ENCODE measurements at places on chromosomes 12 and 14. TPM values are rescaled to one million over a fixed set of nuclear protein-coding genes. Genes with fewer than 3 reads are reported as not detected.

DNA sequence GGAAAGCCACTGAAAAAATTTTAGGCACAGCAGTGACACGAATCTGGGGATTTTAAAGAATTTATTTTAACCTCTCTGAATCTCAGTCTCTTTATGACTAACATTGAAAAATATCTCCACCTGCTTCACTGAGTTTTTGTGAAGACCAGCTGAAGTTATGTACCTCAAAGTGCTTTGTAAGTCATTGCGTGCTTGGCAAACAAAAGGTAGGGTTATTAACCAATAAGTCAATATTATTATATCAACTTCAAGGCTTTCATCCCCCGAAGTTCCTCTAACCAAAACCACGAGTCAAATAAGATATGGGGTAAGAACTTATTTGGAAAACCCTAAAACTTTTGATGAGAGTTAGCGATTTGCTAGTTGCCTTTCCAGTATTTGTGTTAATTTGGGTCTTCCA, 62.3 kb downstream of the HSPB8 start:
- no peak for DNase-seq

DNA sequence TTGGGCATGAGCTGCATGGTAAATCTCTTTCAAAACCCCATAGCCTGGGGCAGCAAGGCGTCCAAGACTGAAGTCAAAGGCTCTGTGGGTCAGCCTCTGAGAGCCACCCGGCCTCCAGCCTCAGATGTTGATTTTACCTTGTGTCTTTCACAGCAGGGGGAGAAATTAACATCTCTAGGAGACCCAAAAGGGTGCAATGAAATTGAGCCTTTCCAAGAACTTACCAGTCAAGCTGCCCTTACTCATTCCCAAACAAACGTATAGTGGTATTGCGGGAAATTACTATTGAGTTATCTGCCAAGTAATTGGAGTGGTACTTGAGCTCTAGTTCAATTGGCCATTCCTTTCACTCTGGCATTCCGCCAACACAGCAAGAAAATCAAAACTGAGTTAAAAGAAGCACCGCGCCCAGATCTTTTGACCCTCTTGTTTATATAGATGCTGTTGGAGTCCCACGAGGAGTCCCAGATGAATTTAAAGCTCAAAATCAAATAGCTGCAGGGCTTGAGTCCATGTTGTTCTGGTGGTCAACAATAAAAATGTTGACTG, 380.7 kb upstream of the SYT1 start:
- DNase-seq, result no peak

DNA sequence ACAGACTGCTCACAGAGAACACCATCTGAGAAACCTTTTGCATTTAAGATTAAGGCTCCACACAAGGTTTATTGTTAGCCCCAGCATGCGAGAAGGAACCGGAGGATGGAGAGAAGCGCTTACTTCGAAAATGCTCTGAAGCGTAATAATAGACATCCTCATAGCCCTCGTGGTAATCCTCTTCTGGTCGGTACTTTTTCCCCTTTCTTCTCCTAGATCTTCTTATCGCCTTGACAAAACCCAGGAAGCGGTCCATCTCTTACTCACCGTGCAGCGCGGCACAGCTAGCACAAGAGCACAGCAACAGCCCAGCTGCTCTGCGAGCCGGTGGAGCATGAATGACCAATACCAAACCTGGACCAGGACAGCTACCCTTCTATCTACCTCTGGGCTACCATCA, 125.1 kb upstream of the GRIP1 start:
- DNase-seq, result no peak

- DNase-seq, result no peak
Measured at GRCh38 chr12:5407034-5407856, 24.7 kb upstream of the NTF3 start.

DNA sequence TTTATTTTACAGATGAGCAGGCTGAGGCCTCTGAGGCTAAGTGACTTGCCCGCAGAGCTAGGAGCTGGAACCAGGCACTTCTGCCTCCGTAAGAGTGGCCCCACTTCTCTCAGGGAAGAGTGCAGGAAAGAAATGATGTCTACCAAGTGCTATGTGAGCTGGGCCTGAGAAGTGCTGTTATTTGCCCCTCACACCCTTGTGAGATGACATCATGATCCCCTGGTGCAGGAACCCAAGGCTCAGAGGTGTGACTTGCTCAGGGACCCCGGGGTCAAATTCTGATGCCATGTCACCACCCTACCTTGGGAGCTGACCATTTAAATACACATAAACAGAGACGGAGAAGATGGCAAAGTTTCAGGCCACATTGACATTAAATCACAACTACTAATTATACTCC, 63.7 kb upstream of the DDX11 start:
- no peak for DNase-seq

DNA sequence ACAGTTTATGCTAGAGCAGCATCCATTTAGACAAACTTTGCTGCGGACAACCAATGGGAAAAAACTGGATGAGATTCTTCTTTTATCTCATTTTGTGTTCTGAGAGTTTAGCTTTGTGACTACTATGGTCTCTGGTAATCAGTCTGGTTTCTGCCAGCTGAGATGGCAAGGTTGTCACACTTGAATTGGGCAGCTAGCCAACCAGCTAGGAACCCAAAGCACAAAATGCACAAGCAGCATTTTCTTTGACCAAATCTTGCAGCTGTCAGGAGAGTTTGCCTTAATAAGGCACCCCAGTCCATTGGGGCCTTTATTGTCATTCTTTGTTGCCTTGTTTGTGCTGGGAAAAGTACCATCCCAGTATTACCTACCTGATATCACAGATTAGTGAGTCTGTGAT, 34.0 kb upstream of the ETV6 start:
- no peak for DNase-seq

GRCh38 chr14:53190938-53191337, 37.8 kb upstream of the DDHD1 start:
- DNase-seq, result no peak

- DNase-seq, result no peak
Measured at GRCh38 chr14:101186992-101187815, 283.7 kb upstream of the RTL1 start.

DNA sequence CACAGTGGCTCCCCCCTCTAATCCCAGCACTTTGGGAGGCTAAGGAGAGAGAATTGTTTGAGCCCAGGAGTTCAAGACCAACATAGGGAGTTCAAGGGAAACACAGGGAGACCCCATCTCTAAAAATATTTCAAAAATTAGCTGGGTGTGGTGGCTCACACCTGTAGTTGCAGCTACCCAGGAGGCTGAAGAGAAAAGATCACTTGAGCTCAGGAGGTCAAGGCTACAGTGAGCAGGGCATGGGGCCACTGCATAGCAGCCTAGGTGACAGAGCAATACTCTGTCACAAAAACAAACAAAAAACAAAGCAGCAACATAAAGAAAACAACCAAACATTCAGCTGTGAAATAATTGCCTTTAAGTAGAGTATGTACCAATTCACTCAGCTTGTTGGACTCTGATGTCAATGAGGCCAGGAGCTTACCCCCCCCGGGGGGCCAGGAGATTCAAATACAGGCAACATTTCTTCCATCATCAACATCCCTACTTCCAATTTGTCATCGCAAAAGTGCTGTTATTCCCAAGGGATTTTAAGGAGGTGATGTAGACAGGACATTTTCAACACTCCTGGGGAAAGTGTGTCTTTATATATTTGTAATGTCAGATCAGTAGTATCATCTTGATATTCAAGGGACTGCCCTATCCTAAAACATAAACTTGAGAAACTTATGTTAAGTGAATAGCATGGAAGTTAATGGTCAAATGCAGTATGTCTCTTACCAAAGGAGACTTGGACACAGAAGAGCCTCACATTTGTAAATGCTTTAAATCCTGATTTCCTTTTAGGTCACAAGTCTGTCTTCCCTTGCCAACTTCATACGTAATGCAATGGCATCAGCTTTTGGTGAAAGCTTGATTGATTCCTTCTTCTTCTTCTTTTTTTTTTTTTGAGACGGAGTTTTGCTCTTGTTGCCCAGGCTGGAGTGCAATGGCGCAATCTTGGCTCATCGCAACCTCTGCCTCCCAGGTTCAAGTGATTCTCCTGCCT, 40.6 kb upstream of the AEBP2 start:
- DNase-seq, result no peak

DNA sequence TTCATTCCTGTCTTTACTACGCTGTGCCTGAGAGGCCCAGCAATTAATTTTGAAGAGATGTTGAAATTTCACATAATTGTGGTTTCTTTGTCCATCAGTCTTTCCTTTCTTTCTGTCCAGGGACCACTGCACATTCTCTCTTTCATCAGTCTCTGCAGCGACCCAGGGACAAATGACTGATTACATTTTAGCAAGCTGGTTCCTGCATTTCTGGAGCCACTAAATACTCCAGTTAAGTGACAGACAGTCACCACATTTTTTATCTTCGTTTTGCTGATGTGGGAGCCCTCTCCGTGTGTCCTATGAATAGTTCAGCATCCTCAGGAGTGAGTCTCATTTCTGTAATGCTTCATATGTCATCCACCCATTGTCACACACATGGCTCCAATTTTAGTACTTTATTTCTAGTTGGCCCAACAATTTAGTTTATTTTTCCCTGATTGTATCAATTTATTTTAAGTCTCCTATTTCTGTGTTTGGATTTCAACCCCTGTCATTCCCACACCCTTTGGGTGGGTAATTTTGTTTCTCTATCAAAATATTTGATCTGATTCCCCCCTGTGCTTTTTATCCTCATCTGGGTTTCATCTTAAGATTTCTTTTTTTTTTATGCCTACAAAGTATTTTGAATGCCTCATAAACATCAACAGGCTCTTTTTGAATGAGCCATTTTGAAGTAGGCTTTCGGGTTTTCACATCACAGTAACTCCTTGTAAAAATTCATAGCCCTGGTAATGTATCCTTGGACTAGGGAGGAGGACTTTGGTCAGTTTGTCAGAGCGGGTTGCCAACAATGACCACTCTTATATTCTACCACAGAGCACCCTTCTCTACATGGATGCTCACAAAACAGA, 1196.5 kb downstream of the GALC start:
- no peak for DNase-seq

GRCh38 chr12:26878661-26879119, 45.7 kb upstream of the ITPR2 start:
- no peak for DNase-seq

GRCh38 chr14:68369281-68370056, 423.4 kb downstream of the ZFP36L1 start:
- DNase-seq, result no peak

- no peak for DNase-seq
Measured at GRCh38 chr12:76220980-76221379, 127.2 kb downstream of the BBS10 start.

GRCh38 chr14:104254735-104255400, 116.5 kb downstream of the KIF26A start:
- no peak for DNase-seq

- no peak for DNase-seq
Measured at GRCh38 chr12:85835426-85836196, 598 bp downstream of the RASSF9 start.

DNA sequence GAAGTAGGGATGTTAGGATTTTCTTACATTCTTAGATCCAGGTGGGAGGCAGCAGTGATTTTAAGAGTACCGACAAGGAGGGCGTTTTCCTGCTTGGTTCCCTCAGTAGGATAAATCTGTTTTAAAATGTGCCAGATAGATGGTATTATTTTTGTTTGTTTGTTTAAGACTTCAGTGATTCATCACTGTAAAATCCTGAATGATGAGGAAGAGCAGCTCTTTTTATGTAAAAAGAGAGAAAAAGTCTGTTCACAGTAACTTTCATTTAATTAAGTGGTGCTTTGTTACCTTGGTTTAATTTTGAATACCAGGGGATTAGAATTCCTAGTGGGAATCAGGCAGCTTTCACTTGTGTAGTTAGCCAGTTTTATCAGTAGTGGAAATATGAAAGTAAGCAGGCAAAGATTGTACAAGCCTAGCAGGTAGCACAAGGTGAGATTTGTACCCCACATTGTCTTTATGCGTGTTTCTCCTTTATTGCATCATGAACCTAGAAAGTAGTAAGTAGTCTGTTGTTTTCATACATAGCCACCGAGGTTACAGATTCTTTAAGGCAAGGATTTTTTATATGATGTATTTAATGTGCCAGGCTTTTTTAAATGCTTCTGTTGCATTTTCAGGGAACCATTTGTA, 349.6 kb downstream of the CCDC91 start:
- no peak for DNase-seq

- no peak for DNase-seq
Measured at GRCh38 chr12:53976172-53976822, 1.5 kb upstream of the HOTAIR start.

GRCh38 chr12:104526320-104526719, 69.6 kb downstream of the CHST11 start:
- DNase-seq, result no peak

- DNase-seq, result no peak
Measured at GRCh38 chr14:72882047-72882446, 11.9 kb downstream of the DPF3 start.

- DNase-seq, result no peak
Measured at GRCh38 chr14:85536833-85537190, 6.9 kb downstream of the FLRT2 start.

DNA sequence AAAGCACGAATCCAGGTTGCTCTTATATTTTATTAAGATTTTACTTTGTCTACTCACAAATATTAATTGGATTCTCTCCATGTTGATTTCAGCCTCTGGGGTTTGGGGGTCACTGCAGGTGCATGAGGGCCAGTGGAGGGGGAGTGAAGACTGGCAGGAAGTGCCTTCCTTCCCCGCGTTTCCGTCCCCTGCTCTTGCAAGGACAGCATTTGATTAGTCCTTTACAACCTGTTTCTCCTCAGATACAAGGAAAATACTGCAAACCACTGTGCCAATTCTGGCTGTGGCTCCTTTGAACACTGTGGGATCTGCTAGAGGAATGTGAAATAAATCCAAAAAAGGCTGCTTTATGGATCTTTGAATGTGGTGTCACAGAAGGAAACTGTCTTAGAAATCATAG, 291.8 kb downstream of the ETNK1 start:
- DNase-seq, result no peak

Gene UNC79
- total RNA-seq, result not detected

Gene CACNA2D4
- 5.0 TPM for total RNA-seq

Gene CFAP54
- 1.0 TPM for total RNA-seq

Gene PIWIL1
- total RNA-seq, result not detected

Gene RNU4-1
- total RNA-seq, result 1,572 TPM

Gene KLHDC1
- total RNA-seq, result 11.0 TPM

Gene BIN2
- 115 TPM for total RNA-seq

Gene TSPAN19
- not detected for total RNA-seq

Gene RAPGEF3
- 0.25 TPM for total RNA-seq

Gene NELL2
- total RNA-seq, result 390 TPM

Gene SLC39A2
- 0.62 TPM for total RNA-seq
